ENCODE measurements at places on chromosomes 3 and 15.

DNA sequence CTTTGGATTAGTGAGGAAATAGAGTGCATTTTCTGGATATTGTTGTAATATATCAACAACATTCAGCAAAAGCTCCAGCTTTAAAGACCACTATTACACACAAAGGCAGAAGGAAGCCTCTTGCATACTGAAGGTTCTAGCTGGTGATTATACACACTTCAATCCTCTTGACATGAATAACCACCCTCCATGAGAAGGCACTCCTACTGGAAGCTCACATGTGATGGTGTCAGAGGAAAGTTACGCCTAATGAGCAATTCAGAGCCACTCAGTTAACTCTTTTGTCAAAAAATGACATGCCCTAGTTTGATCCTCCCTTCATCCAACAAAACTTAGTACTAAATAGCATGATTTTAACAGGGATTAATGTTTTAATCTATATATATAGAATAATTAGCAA, 124.6 kb upstream of the LYSMD4 start:
- no peak for DNase-seq

- DNase-seq: no peak
These were observed 369.7 kb upstream of the PROK2 start for GRCh38 chr3:72154391-72155335.

- DNase-seq: no peak
These were observed 225.1 kb upstream of the NDN start for GRCh38 chr15:23912191-23912590.

GRCh38 chr15:63972801-63973200, 73.5 kb downstream of the DAPK2 start:
- no peak for DNase-seq

GRCh38 chr15:65286704-65287519, at the start of gene PARP16:
Gene PARP16, minus strand, starts transcription at chr15:65286883. Its CDS starts 457 bp downstream, at chr15:65286426.
- DNase-seq: peak; percentile 47

DNA sequence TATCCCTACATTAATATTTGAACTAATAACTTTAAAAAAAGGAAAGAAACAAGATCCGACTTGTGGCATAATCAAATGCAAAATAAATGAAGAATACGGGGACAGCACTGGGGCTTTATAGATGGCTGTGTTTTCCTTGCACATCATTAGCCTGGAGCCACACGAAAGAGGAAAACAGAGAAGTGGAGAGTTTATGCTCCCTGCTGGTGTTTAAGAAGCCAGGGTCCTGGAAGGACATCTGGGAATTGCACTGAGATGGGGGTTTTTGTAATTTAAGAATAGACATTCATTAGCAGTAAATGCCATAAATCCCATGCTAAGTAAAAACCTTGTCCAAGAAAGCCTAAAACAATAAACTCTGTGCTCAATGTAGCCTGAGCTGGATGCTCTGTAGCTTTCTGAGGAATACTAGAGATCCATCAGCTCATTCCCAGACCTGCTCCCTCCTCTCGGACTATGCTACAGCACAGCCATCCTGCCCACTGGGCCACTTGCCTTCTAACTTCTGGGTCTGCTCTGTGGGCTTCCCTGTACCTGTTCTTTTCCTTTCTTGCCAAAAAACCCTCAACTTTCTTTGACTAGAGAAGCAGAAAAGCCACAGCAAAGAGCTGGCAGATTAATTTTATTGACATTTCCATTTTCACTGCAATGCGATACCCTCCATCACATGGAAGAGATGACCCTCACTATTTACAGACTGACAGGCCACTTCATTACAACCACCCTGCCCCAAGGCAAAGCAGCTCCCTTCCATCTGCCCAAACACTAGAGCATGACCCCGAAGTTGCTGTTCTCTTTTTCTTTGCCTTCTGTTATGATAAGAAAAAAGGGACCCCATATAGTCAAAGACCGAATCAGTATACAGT, 62.3 kb downstream of the MEIS2 start:
- DNase-seq: no peak

DNA sequence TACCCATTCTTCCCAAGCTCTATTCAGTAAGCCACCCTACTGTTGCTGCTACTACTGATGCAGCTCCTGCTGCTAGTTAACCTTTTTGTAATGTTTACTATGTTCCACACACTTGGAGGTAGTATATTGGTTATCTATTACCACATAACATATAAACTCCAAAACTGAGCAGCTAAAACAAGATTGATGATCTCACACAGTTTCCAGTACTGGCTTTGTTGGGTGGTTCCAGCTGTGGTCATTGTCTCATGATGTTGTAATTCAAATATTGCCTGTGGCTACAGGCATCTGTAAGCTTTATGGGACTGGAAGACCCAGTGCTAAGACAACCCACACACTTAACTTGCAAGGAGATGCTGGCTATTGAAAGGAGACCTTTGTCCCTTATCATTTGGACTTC, 556.2 kb upstream of the SUCLG2 start:
- no peak for DNase-seq

All from omental fat pad (tissue), 4 donors.